Vein endothelial cell (primary cell): ENCODE measurements at places on chromosomes 3 and 15. TPM values are rescaled to one million over a fixed set of nuclear protein-coding genes. Genes with fewer than 3 reads are reported as not detected.

Gene DUOXA1
- not detected in 2 replicates for total RNA-seq

Gene CCR9
- not detected in 2 replicates for total RNA-seq

Gene CYP11A1
- 0.10 TPM in 1 of 2 replicates, not detected in the other for total RNA-seq

Gene INAFM2
- 15.0 and 19.6 TPM in 2 replicates for total RNA-seq

Gene ZNF860
- total RNA-seq: 0.98 and 4.0 TPM in 2 replicates

Gene FETUB
- not detected in 2 replicates for total RNA-seq

Gene CHRM5
- not detected in 2 replicates for total RNA-seq

Gene RGMA
- total RNA-seq: 0.10 TPM in 1 of 2 replicates, not detected in the other

Gene GOLGA8M
- total RNA-seq: 1.6 TPM in 1 of 2 replicates, not detected in the other

Gene SEC11A
- 176 and 196 TPM in 2 replicates for total RNA-seq

Gene ADGRG7
- not detected in 2 replicates for total RNA-seq

Gene SST
- total RNA-seq: not detected in 2 replicates

Gene MRPL46
- 14.7 and 15.6 TPM in 2 replicates for total RNA-seq

Gene CACNA2D3
- not detected in 2 replicates for total RNA-seq

Gene CEP97
- 9.5 and 12.7 TPM in 2 replicates for total RNA-seq

Gene SEMA6D
- 2.0 and 8.7 TPM in 2 replicates for total RNA-seq

Gene RTP3
- not detected in 2 replicates for total RNA-seq

Gene IQCB1
- total RNA-seq: 12.4 and 15.3 TPM in 2 replicates

Gene ADPRH
- 5.9 and 9.2 TPM in 2 replicates for total RNA-seq

Gene TMEM108
- 0.10 and 0.33 TPM in 2 replicates for total RNA-seq

Gene RLBP1
- not detected in 2 replicates for total RNA-seq

Gene MESP2
- total RNA-seq: 0.19 TPM in 1 of 2 replicates, not detected in the other

Gene CCDC66
- 16.7 and 19.7 TPM in 2 replicates for total RNA-seq

Gene TLR9
- under 0.01 TPM in 1 of 2 replicates, not detected in the other for total RNA-seq

Gene GRIP2
- not detected in 2 replicates for total RNA-seq
